ENCODE measurements at places on chromosomes 12 and 14.

GRCh38 chr12:120402217-120402616 lies 33.3 kb upstream of the MSI1 start:
- no peak for DNase-seq

DNA sequence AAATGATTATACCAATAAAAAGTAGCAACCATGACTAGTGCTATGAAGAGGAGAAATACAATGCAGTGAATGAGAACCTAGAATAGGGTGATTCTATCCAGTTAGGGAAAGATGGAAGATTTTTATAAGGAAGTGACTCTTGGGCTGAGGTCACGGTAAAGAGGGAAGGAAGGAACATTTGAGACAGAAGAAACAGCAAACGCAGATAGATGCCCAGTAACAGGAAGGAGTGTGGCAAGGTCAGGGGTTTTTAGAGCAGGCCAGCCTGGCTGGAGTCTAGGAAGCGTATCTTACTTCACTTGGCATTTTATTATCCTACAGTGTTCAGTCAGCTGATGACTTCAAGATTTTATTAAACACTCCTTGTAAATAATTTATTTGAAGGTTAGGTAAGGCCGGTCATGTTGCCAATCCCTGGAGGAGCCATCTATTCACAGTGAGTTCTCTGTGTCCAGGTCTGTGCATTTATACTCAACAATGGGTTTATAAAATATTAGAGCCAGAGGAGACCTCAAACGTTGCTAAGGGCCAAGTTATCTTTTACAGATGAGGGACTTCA lies 170.6 kb downstream of the PRKCH start:
- DNase-seq: no peak

DNA sequence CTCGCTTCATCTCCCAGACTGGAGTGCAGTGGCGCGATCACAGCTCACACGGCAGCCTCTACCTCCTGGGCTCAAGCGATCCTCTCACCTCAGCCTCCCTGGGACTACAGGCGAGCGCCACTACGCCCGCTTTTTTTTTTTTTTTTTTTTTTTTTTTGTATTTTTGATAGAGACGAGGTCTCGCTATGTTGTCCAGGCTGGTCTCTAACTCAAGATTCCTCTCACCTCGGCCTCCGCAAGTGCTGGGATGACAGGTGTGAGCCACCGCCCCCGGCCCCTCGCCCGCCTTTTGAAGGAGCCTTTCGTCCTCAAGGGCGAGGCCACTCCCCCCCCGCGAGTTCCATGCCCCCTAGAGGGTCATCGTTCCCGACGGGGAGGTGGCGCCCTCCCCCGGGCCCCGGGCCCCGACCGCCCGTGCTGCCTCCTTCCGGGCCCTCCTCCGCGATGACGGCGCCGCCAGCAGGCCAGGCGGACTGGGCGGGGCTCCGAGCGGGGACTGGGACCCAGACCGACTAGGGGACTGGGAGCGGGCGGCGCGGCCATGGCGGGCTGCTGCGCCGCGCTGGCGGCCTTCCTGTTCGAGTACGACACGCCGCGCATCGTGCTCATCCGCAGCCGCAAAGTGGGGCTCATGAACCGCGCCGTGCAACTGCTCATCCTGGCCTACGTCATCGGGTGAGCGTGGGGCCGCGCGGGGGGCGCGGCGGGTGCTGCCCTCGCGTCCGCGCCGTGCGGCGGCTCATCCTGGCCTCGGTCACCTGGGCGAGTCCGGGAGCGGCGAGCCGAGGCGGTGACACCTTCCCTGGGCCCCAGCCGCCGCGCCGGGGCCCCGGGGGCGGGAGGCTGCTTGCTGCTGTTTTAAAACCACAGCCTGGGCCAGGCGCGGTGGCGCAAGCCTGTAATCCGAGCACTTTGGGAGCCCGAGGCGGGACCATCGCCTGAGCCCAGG lies at the start of gene P2RX4:
TSS of gene P2RX4 (plus strand) at position 506 of the 949 bp plus-strand sequence. CDS start at position 542, 36 bp downstream.
- peak; percentile 46 for DNase-seq

DNA sequence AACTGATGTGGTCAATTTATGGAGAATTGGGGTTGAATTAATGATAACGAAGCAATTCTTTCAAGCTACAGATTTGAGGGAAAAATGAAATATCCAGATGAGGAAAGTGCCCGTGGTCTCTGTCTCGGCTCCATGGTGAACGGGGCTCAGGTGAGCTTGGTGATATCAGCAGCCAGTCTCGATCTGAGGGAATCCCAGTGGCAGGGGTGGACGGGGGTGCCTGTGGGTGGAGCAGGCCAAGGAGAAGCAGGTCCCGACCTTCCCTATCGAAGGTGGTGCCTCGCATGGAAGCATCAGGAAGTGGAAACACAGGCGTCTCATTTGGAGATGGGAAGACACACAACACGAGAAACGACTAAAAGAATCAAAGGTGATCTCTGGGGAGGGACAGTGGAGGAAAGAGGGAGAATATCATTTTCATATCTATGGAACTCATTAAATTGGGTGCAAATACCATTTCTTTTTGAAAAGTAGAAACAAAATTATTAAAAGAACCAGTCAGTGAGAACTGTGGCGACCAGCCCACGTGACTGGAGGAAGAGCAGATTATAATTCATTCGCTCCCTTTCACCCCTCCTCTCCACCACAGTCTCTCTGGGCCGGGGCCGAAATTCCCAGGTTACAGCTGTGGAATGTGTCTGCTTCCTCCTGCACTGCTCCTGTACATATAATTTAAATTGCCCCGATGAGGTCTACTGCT lies 354.3 kb upstream of the SFSWAP start:
- DNase-seq: no peak

DNA sequence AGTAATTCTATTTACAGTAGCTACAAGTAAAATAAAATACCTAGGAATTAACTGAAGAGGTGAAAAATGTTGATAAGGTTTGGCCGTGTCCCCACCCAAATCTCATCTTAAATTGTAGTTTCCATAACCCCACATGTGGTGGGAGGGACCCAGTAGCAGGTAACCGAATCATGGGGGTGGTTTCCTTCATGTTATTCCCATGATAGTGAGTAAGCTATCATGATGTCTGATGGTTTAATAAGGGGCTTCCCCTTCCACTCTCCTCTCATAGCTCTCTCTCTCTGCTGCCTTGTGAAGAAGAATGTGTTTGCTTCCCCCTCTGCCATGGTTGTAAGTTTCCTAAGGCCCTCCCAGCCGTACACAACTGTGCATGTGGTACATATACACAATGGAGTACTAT lies 1170.7 kb downstream of the BCL11B start:
- DNase-seq: no peak

DNA sequence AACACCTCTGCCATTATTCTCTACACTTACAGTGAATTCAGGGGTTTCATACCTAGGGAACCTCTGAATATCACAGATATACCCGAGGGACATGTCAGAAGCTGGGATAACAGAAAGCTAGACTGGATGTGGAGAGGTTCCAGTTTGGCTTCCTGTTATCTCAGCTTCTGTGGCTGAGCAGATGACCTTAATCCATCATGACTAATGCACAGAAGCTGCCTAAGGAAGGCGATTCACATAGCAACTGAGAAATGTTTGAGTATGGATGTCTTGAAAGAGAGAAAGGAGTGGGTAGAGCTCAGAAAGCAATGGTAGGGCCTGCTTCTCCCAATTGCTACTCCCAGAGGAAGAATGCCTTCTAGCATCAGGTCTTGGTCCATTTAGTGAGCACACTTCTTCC lies 187.6 kb downstream of the RMST start:
- no peak for DNase-seq

DNA sequence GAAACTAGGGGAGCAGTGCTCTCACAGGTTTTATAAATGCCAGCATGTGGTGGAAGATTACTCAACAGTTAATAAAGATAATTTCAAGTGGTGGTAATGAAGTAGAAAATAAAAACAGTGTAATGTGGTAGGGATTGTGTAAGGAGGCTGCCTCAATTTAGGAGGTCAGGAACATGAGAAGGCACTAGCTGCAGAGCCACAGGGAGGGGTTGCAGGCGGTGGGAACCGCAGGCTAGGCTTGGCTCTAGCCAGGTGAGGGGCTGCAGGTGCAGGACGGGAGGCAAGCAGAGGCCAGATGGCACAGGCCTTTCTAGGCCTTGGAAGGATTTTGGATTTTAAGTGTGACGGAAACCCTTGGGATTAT lies 768 bp downstream of the METTL25 start:
- DNase-seq: no peak

DNA sequence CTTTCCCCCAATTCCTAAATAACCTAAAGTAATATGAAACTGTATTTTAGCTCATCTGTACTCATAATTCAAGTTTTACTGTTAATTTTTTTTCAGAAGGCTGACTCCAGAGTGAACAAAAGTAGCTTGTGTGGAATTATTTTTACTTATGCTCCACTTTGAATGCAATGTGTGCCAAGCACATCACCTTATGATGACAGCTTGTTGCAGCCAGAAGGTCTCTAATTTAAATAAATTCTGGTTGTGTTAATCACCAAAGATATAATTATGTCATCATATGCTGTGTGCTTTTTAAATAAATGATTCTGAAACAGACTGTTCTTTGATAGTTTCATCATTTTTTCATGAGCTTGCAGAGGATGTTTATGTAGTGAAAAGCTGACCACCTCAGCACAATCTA lies 283.1 kb downstream of the TMEM117 start:
- DNase-seq: no peak

GRCh38 chr12:54975272-54975671 lies 9.3 kb downstream of the TESPA1 start:
- DNase-seq: no peak

- DNase-seq: peak; percentile 81
These were observed 35.9 kb upstream of the EGLN3 start for GRCh38 chr14:33986804-33987203.

GRCh38 chr12:127121494-127122084 lies 1145.4 kb upstream of the TMEM132C start:
- DNase-seq: no peak

GRCh38 chr12:65885312-65885711 lies 61.0 kb downstream of the HMGA2 start:
- no peak for DNase-seq

DNA sequence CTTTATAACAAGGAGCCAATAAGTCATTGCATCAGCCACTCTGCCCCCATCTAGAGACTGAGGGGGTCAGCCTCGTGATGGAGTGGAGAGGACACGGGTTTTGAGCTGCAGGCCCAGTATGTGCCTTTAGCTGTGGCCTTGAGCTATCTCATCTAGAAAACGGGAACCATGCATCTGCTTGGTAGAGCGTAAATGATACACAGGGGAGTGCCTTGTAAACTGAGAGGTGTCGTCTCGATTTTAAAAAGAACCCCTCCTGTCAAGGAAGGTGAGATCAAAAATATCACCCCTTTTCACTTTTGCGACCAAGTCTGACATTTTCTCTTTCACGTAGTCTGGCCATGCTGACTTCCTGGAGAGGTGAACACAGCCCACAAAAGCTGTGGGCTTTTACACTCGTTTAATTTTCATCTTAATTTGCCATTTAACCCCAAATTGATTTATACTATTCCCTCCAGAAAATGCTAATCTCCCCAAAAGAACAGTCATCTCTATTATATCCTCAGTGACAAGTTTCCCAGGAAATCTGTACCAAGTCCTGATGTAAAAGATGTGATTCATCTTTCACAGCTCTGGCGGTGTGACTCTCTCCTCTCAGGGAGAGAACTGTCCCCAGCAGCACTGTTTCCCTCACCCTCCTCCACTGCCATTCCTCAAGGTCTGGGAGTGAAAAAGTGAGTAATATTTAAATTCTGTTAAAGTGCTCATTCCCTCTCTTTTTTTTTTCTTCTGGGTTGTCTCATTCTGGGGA lies 30.6 kb downstream of the VCPKMT start:
- peak; percentile 20 for DNase-seq

- no peak for DNase-seq
These were observed 192.2 kb upstream of the ARHGAP5 start for GRCh38 chr14:31884776-31885379.

DNA sequence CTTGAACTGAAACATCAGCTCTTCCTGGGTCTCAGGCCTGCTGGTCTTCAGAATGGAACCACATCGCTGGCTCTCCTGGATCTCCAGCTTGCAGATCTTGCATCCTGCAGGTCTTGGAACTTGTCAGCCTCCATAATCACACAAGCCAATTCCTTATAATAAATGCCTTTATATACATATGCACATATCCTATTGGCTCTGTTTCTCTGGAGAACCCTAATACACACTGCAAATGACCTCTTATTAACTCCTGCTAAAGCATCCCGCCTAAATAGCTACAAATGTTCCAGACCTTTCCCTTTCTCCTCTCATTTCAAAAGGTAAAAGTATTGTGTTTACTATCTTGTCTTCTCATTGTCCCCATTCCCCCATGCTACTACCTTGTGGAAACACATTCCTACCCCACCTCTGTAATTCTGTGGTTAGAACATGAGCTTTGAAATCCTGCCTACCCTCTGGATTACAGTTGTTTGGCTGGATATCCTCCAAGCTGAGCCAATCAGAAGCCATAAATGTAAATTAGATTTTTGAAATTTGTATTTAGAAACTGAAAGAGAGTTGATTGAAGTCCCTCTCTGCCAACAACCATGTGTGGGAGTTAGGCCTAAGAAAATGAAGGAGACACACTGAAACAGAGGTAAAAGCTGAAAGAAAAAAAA lies 58.1 kb downstream of the ANKS1B start:
- DNase-seq: no peak

- no peak for DNase-seq
These were observed 213.9 kb downstream of the TBX5 start for GRCh38 chr12:114192013-114192412.

DNA sequence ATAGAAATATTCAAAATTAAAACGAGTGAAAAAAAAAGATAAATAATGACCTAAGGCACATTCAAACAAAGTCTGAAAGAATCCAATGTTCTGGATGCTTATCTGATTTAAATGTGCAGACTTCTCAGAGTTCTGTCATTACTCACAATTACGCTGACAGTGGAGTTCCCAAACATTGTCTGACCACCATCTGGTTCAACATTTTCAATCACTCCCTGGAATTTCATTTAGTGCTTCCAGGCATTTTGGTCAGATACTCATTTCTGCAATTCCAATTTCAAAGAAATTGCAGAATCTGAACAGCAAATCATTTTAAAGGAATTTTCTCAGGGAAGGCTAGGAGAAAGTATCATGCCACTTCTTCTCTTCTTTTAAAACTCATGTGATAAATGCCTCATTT lies 398.2 kb upstream of the PDE3A start:
- DNase-seq: peak; percentile 88

DNA sequence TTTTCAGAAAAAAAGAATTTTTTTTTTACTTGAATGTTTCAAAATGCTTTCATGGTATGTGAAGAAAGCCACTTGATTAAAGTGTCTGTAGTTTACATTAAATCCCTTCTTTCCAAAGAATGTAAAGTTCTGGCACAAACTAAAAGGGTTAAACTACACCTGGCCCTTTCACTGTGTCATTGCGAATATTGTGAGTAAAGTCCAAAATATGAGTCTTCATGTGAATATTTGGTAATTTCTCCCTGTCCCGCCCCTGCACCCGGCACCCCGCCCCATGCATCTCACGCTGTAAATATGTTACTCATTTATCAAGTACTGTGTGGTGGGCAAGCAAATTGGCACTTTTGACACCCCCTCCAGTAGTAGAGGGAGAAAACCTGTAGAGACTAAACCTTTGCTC lies 274.7 kb downstream of the TTC6 start:
- no peak for DNase-seq

GRCh38 chr14:93107453-93107852 lies 8.3 kb downstream of the ITPK1 start:
- no peak for DNase-seq

GRCh38 chr14:90560558-90560957 lies 163.7 kb downstream of the CALM1 start:
- no peak for DNase-seq

- no peak for DNase-seq
These were observed 9.4 kb downstream of the EMG1 start for GRCh38 chr12:6980075-6980474.

GRCh38 chr12:120598674-120599463 lies 17.7 kb upstream of the POP5 start:
- DNase-seq: no peak
